ENCODE measurements at places on chromosomes 11 and 22.

- peak; percentile 77 for DNase-seq
These were observed 10.5 kb downstream of the SMTNL1 start for GRCh38 chr11:57547854-57548377.

DNA sequence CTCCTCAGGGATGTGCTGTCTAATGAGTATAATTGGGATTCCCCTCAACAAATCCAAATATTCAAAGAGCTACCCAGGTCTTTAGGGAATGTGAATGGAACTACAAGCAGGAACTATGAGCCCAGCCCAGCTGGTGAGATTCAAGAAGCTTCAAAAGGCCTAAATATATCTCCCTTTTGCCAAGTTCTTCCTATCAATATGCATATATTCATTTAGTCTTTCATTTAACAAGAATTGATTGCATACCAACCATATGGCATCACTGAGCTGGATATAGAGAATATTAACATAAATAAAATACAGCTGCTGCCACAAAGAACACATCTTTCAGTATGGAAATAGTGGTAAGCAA lies 58.9 kb upstream of the PRSS23 start:
- no peak for DNase-seq

DNA sequence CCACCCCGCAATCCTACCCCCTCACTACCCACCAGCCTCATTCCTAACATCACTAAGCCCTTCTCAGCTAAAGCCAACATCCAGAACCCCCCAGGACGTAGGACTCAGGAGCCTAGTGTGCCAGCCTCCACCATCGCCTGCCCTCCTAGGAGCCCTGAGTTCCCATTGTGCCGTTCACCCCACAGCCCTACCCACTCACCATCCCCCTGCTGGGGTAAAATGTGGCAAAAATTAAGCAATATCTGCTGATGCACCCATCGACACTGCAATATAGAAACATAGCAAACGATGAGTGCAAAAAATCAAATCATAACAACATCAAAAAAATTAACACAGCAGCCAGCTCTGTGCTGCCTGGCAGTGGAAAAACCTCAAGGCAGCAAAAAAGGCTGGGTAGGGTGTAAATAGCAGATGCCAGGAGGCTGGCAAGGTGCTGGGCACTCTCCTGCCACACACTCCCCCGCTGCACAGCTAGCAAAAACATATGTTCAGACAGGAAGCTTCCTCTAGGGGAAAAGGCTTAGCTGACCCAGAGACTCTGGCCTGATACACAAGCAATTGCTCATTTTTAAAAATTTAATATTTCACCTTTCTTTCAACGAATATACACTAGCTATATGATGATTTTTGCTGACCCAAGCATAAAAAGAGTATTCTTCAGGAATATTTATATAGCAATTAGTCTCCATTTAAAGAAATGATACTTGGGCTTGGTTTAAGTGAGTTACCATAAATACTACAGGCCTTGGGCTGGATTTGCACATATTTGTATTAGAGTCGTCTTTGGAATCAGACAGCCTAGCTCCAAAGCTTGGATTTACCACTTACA lies 33.8 kb downstream of the PRDM10 start:
- no peak for DNase-seq

DNA sequence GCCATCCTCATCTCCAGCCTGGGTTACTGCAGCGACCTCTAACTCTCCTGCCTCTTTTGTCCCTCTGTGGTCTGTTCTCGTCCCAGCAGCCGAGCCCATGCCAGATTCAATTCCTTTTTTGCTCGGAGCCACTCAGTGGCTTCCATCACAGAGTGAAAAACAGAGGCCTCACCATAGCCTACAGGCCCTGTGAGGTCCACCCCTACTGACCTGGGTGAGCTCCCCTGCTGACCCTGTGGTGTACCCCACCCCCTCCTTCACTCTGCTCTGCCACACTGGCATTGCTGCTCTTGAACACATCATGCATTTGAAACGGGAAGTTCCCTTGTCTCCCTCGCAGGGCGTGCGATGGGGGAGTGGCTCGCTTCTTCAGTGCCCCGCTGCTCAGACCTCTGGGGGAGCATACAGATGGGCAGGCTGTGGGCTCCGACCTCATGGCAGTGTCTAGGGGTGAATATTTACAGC lies 2.1 kb downstream of the AIP start:
- DNase-seq, result no peak

DNA sequence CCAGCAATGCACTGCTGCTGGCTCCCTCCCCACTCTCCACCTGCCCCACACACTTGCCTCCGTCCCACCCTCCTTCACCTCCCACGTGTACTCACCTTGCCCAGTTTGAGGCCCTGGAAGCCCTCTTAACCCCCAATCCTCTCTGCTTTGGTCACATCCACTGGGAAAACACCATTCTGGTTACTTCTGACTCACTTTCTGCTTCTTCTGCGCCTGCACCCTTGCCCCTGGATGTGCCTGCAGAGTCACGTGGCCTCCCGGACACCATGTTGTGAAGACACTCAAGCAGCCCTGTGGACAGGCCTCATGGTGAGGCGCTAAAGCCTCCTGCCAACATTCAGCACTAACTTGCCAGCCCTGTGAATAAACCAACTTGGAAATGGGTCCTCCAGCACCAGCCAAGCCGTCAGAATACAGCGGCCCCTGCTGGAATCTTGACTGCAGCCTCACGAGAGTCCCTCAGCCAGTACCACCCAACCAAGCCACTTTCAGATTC lies 2.6 kb upstream of the NAALADL1 start:
- DNase-seq, result no peak

GRCh38 chr11:59981106-59981770 lies 17.4 kb downstream of the OOSP4A start:
- no peak for DNase-seq

- DNase-seq, result peak; percentile 21
These were observed 112.9 kb downstream of the SLC36A4 start for GRCh38 chr11:93084727-93085505.

GRCh38 chr11:130206141-130206540 lies 46.6 kb downstream of the ST14 start:
- DNase-seq, result no peak

DNA sequence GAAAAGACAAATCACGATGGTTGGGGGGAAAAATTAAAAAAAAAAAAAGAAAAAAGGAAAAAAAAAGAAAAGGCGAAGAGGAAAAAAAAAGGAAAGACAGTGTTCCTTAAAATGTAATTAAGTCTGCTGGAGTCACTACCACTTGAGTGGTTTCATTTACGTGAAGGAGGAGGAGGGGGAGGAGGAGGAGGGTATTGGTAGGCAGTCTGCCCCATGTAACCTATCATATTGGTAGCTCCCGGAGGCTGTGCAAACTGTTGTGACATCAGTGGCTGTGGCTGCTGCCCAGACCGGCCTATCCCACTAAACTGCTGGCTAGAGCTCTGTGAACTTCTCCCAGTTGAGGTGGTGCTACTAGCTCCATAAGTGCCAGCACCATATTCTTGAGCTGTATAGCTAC lies 17.9 kb downstream of the KDELR3 start:
- DNase-seq, result no peak

- no peak for DNase-seq
These were observed 139.2 kb downstream of the MAML2 start for GRCh38 chr11:96203567-96204365.

DNA sequence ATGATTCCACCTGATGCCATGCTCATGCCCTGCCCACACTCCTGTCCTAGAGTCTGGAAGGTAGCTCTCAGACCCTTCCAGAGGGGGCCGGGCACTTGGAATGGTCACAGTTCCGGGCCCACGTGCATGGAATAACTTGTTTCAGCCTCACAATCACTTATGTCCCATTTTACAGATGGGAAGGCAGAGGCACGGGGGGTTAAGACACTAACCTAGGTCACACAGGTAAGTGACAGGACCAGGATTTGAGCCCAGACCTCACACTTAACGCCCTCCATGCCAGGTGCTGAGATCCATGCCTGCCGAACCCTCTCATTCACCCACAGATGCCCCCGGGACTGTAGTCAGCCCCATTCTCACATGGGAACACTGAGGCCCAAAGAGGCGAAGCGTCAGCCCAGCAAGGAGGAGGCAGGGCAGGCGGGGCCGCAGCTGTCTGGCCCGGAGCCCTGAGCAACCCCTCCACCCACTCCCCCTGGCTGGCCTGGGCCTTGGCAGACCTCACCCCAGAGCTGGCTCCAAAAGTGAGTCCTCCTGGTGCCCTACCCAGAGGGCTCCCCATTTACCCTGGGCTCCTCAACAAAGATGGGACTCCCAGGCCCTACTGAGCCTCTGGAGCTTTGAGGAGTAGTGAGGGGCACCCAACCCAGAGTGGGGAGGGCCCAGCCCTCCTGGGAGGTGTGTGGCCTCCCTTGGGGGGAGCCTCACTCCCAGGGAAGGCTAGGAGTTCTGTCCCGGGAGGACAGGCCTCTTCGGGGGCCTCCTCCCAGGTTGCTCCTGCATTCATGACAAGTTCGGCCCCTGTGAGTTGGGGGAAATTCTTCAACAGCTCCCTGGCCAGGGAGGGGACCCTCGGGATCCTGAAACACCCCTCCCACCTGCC lies 2.4 kb upstream of the ALDH3B1 start:
- DNase-seq, result no peak

GRCh38 chr11:78304201-78304600 lies 113.4 kb downstream of the GAB2 start:
- DNase-seq, result peak; percentile 38

- DNase-seq, result no peak
These were observed 39.5 kb downstream of the IGF2 start for GRCh38 chr11:2099516-2100349.

GRCh38 chr11:106681435-106681834 lies 336.8 kb downstream of the GUCY1A2 start:
- DNase-seq, result no peak

GRCh38 chr11:58685973-58686722 lies 45.6 kb downstream of the GLYAT start:
- no peak for DNase-seq

DNA sequence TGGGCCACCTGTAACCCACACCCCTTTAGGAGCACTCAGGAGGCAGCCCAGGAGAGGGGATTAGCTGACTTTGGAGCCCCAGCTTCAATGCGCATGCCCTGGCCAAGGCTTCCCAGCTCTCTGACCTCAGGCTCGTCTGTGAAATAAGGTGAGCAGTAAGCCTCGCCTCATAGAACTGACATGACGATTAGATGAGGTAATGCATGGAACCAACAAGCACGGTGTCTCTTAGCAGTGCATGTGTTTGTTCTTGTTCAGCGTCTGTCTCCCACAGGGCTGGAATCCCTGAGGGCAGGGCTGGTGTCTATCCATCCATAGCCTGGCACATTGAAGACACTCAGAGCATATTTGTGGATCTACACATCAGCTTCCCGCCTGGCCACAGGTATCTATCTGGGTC lies 415.4 kb downstream of the MN1 start:
- DNase-seq, result no peak

GRCh38 chr11:36034551-36035331 lies 90.9 kb downstream of the LDLRAD3 start:
- DNase-seq, result peak; percentile 76

DNA sequence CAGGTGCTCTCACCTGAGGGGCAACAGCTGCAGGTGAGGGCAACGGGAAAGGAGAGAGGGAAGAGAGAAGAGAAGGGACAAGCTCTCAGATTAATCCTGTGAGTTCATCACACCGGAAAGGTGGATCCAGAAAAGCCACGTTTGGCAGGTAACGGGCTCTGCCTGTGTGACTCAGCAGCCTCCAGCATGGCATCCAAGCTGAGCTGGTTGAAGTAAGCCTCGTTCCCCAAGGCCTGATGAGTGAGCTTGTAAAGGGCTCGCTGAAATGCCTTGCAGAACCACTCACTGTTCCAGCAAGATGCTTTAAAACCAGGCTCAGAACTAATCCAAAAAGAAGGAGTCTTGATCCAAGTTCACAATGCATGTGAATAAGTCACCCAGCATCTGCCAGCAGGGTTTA lies 206.9 kb upstream of the TMEM45B start:
- DNase-seq, result peak; percentile 11

DNA sequence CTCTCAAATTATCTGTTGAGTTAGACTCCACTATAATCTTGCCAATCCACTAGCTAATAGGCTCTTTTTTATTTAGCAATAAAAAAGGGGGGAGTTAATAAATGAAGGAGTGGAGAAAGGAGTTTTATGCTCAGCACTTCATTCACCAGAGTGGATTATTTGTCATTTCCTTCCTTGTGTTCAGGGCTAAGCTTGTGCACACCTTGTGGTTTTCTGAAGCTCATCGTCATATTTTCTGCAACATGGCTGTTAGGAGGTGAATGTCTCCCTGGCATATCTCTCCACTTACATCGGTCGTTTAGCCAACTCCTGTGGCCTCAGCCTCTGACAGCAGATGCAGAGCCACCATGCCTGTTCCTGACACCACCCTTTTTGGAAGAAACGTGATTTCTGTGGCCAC lies 83.9 kb upstream of the MTNR1B start:
- DNase-seq, result no peak

- no peak for DNase-seq
These were observed 13.3 kb upstream of the PHF21A start for GRCh38 chr11:46134540-46134939.
